ENCODE measurements at places on chromosomes 1 and 21.
A peak's percentile ranks its signal among the peaks of the same experiment; 100 is the strongest.

- no peak for DNase-seq
Observed at GRCh38 chr1:199018471-199019135, 379.8 kb downstream of the PTPRC start.

DNA sequence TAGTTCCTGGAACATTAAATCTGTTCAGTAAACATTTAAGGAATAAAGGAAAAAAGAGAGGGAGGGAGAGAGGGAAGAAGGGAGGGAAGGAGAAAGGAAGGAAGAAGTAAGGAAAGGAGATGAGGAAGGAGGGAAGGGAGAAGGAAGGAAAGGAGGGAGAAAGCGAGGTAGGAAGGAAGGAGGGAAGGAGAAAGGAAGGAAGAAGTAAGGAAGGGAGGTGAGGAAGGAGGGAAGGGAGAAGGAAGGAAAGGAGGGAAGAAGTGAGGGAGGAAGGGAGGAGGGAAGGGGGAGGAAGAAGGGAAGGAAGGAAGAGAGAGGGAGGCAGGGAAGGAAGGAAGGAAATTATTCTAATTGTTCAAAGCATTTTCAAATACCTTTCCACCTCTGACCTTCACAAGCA is 77.2 kb upstream of the JUN start:
- DNase-seq = no peak

- DNase-seq = no peak
Observed at GRCh38 chr21:34522284-34522683, 10.3 kb upstream of the KCNE1 start.

DNA sequence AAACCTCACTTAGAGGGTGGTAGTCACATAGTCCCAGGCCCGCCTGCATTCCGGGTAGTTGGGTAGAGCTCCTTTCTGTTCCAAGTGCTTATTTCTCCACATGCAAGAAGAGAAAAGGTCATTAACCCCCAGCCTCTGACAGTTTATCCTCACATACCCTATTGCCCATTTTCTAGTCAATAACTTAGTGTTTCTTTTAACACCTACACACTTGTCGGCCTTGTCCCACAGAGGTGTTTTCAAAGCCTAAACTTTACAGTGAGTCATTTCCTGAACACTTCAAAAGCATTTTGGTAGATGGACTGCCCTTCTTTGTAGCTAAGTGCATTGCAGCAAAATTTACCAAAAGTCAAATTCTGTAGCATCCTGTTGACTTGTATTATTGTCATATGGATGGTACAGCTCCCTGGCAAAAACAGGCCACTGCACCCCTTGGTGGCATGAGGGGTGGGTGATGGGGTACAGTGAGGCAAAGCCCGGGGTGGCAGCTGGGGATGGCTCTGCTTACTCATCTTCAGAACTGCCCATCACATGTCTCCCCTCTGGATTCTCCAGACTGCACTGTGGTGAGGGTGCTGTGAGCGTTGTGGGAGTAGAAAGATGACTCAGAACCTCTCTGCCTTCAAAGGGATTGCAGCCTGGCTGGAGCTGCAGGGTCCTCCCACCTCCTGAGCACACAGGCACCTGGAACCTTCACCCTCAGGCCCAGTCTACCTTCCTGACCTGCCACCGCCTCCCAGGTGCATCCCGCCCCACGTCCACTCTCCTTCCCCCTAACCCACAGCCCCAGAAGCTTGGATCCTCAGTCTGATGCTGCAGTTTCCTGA is 45.8 kb upstream of the DMRTB1 start:
- no peak for DNase-seq

GRCh38 chr1:234607109-234608024 is 2.6 kb downstream of the IRF2BP2 start:
- peak; percentile 56 for DNase-seq

- DNase-seq = no peak
Observed at GRCh38 chr1:29406814-29407213, 170.5 kb downstream of the PTPRU start.

DNA sequence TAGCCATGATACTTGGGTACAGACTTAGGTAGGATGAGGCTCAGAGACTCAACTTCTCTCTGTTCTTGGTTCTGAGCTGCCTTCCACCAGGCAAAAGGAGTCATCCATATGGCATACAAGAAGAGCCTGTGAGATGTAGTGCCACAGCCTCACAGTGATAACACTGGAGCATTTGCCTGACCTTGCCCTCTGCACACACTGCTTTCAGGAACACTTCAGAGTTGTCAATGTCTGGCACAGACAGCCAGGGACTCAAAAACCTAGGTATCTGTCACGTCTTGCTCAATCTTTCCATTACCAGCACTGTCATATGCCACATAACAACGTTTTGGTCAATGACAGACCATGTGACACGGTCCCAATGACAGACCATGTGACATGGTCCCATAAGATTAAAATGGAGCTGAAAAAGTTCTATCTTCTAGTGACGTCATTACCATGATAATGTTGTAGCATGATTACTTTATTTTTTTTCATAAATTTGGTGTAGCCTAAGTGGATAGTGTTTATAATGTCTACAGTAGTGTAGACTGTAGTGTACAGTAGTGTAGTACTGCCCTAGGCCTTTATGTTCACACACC is 199.9 kb upstream of the CTTNBP2NL start:
- DNase-seq = no peak

DNA sequence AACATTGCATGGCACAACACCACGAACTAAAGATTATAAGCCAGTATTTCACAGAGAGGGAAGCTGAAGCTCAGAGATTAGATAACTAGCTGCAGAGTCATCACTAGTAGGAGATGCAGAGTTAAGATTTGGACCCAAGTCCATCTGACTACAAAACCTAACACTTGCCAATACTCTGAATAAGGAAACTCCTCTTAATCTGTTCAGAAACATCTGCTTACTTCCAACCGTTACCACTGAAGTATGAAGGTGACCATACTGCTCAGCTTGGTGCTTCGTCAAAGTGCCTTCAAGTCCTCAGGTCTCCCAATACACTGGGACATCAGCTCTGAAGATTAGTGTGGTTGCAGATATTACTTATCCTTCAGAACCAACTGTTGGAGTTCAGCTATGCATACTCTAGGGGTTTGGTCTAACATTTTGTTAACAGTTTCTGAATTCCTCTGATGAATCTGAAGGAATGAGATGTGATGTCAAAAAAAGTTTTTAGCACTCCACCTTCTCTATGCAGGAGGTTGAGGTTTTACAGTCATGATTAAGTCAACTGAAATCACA is 179.6 kb downstream of the TPR start:
- no peak for DNase-seq

GRCh38 chr1:183419399-183419798 is 1.2 kb upstream of the NMNAT2 start:
- DNase-seq = peak; percentile 10

DNA sequence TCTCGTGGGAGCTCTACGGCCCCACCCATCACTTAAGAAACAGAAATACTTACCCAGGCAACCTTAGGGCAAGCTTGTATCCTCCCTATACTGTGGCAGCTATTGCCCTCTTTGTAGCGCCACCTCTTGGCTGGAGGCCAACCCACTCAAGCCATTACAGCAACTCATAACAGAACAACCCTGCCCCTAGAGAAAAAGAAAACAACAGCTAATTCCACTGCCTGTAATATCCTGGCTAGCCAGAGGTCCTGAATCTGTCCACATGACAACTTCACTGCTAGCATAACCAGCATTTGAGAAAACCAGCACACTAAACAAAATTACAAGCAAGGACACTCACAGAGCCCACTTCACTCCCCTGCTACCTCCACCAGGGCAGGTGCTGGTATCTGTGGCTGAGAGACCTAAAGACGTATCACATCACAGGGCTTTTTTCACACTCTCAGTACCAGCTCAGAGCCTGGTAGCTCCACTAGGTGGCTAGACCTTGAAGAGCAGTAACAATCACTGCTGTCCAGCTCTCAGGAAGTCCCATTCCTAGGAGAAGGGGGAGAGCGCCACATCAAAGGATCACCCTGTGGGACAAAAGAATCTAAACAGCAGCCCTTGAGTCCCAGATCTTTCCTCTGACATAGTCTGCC is 14.5 kb upstream of the MX1 start:
- no peak for DNase-seq

- DNase-seq = no peak
Observed at GRCh38 chr1:31776516-31776915, 12.4 kb upstream of the ADGRB2 start.

DNA sequence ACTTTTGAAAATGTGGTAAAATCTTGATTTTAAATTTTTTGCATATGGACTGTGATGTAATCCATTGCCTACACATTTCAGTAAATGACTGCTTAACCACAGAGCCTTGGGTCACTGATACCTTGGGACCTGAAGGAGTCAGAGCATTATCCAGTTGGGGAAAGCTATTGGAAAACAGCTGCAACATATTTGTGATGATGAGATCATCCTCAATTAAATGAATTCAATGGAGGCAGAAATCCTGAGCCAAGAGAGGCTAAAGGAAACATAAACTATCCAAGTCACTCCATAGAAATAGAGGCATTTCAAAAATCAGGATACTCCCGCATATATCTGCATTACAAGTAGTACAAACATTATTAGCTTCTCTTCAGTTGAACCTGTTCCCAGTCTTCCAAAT is 99.8 kb upstream of the PRMT6 start:
- DNase-seq = no peak

GRCh38 chr21:21816778-21817177 is 818.6 kb downstream of the NCAM2 start:
- no peak for DNase-seq

- DNase-seq = no peak
Observed at GRCh38 chr21:29434081-29434480, 135.4 kb downstream of the BACH1 start.

DNA sequence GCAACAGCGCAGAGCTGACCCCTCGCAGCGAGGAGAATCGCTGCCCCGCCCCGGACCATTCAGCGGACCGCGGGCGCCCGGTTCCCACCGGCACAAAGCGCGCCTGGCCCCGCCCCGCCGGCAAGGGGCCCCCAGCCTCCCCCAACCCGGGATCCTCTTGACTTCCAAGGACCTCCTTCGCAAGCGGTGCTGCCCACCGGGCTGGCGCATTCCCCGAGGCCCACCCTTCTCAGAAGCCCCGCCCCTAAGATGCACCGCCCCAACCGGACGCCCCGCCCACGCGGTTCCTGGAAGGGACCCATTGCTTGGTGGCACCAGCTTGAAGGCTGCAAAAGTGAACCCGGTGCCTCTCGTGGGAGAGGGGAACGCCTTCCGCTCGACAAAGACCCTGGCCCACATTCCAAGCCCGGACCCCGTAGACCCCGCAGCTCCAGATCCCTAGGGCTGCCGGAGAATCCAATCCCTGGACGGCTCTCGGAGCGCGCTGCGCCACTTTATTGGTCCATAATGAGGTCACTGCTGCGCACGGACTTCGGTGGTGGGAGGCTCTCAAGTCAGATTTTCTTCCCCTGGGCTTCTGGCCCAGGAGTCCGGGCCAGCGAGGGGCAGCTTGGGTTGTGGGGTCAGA is 2.0 kb downstream of the HES3 start:
- no peak for DNase-seq

GRCh38 chr21:15293240-15293639 is 228.4 kb upstream of the NRIP1 start:
- DNase-seq = no peak

- DNase-seq = no peak
Observed at GRCh38 chr1:114982251-114982650, 47.4 kb upstream of the TSHB start.

- no peak for DNase-seq
Observed at GRCh38 chr1:118244194-118244593, 59.2 kb upstream of the SPAG17 start.

DNA sequence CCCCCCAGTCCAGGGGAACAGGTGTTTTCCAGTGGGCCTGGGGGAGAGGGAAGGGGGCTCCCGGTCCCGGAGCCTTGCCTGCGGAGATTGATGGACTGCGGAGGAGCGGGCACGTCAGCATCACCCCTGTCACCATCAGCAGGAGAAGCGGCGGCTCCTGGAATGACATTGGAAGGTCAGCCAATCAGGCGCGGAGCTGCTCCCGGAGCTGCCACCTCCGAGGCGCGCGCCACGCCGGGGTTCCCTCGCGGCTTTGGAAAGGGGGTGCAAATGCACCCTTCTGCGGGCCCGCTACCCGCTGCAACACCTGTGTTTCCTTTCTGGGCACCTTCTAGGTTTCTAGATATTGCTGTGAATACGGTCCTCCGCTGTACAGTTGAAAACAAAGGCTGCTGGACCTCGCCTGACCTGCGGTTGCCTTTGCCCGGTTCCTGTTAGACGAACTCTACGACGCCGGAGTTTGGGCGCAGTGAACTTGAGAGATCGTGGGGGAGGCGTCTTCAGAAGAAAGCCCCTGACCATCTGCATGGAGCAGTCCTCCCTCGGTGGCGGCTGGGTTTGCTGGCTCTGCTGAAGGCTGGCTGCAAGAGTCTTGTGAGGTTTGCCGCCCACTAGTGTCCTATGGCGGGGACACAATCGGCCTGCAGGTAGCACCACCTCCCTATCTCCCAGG is 5.3 kb downstream of the DSCAM start:
- DNase-seq = peak; percentile 26

GRCh38 chr1:90879281-90879680 is 142.6 kb downstream of the ZNF644 start:
- no peak for DNase-seq

- DNase-seq = no peak
Observed at GRCh38 chr1:114700036-114700600, 4.8 kb upstream of the AMPD1 start.

GRCh38 chr1:160834945-160835565 is 27.6 kb downstream of the CD244 start:
- DNase-seq = no peak

GRCh38 chr1:225962440-225962975 is 21.5 kb upstream of the LEFTY2 start:
- no peak for DNase-seq

- DNase-seq = no peak
Observed at GRCh38 chr21:38095220-38095619, 161.6 kb upstream of the KCNJ15 start.

GRCh38 chr1:66275601-66276023 is 258.3 kb upstream of the SGIP1 start:
- DNase-seq = peak; percentile 47

- DNase-seq = no peak
Observed at GRCh38 chr1:29162476-29163138, 19.1 kb downstream of the SRSF4 start.

GRCh38 chr1:55836086-55836485 is 620.9 kb upstream of the USP24 start:
- no peak for DNase-seq

- no peak for DNase-seq
Observed at GRCh38 chr21:22871692-22872091, 1873.5 kb downstream of the NCAM2 start.

GRCh38 chr1:1756661-1757421 is 21.4 kb downstream of the NADK start:
- no peak for DNase-seq

DNA sequence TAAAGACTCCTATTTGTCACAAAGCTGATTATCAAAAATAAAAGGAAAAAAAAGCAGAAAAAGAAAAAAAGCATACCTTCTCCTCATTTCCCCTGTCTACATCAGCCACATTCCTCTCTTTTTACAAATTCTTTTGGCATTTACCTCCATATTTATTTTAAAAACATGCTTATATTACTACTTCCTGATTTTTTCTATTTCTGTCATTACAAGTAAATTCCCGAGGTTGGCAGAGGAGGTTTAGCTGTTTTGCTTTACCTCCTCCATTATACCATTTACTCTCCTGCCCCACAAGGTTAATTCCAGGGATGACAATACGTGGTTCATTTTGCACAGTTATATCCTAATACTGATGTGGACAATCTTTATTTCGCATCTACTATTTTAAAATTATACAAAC is 26.3 kb upstream of the CD34 start:
- DNase-seq = no peak

- peak; percentile 22 for DNase-seq
Observed at GRCh38 chr1:243420946-243421685, 165.3 kb downstream of the SDCCAG8 start.
